Natural killer cell (primary cell): ENCODE measurements at places on chromosomes 2 and 18. TPM values are rescaled to one million over a fixed set of nuclear protein-coding genes. Genes with fewer than 3 reads are reported as not detected.

The SKA1 gene
- 1.2 TPM for total RNA-seq

The LCT gene
- not detected for total RNA-seq

The CRYBA2 gene
- total RNA-seq, result not detected

- H3K4me3 ChIP-seq, result no peak overlapping the region
- H3K36me3 ChIP-seq, result no peaks in the 10 kb centered on the region
- no peak overlapping the region for H3K27ac ChIP-seq
- H3K4me1 ChIP-seq, result no peaks in the 10 kb centered on the region
- no peak for DNase-seq
These were observed 1329.5 kb upstream of the ZEB2 start for GRCh38 chr2:145849466-145849865.

- H3K27me3 ChIP-seq, result no peaks in the 10 kb centered on the region
- H3K36me3 ChIP-seq, result no peaks in the 10 kb centered on the region
- no peak overlapping the region for H3K4me3 ChIP-seq
These were observed 50.4 kb upstream of the ERMN start for GRCh38 chr2:157376041-157376440.

GRCh38 chr2:43718530-43719124, 42.4 kb upstream of the C1GALT1C1L start:
- H3K4me3 ChIP-seq, result no peak overlapping the region
- no peaks in the 10 kb centered on the region for H3K4me1 ChIP-seq
- no peaks in the 10 kb centered on the region for H3K36me3 ChIP-seq
- H3K27ac ChIP-seq, result no peak overlapping the region

DNA sequence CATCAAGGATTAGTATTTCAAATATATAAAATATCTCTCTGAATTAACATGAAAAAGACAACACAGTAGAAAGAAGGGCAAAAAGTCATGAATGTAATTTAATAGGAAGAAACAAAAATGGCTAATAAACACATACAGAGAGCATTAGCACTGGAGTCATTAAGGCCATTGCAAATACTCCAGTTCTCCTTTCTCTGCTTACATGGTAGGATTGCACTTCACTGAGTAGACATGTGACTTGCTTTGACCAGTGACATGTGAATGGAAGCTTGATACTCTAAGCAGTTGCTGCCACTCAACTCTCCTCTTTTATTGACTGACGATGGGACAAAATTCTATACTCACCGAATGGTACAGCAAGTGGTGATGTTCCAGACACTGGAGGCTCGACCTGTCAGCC, 153.9 kb upstream of the LGALSL start:
- H3K36me3 ChIP-seq, result no peaks in the 10 kb centered on the region
- H3K4me1 ChIP-seq, result peaks cover 7% of the 10 kb centered on the region
- H3K27ac ChIP-seq, result no peak overlapping the region
- H3K27me3 ChIP-seq, result no peaks in the 10 kb centered on the region
- DNase-seq, result no peak

GRCh38 chr2:75465317-75465984, 95.3 kb downstream of the EVA1A start:
- no peaks in the 10 kb centered on the region for H3K4me1 ChIP-seq
- H3K27me3 ChIP-seq, result no peaks in the 10 kb centered on the region
- no peak overlapping the region for H3K4me3 ChIP-seq

DNA sequence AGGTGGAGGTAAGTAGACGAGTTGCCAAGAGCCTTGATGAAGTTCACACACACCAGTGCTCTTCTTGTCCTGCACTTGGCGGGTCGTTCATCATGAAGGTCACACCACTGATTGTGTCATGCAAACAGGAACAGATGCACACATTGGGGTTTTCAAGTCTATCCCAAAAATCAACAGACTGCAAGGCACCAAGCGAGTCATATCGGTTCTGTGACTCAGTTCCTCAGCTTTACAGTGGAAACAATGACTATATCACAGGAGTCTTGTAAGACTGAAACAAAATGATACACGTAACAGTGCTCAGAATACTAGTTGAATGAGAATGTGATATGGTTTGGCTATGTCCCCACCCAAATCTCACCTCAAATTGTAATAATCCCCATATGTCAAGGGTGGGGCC, 526.9 kb upstream of the ID2 start:
- H3K36me3 ChIP-seq, result no peaks in the 10 kb centered on the region
- no peaks in the 10 kb centered on the region for H3K27me3 ChIP-seq
- H3K4me1 ChIP-seq, result peaks cover 17% of the 10 kb centered on the region
- no peak for DNase-seq
- H3K27ac ChIP-seq, result no peak overlapping the region
